Cardiac ventricle fibroblast (primary cell): ENCODE measurements at places on chromosomes 16 and 17. TPM values are rescaled to one million over a fixed set of nuclear protein-coding genes. Genes with fewer than 3 reads are reported as not detected.

MYH8 gene
- not detected in 2 replicates for total RNA-seq

CHD9NB gene
- total RNA-seq = 5.1 and 7.8 TPM in 2 replicates

KRT33A gene
- total RNA-seq = not detected in 2 replicates

CTRB1 gene
- not detected in 2 replicates for total RNA-seq

SLC16A5 gene
- total RNA-seq = 2.8 and 4.2 TPM in 2 replicates

DNAAF1 gene
- not detected in 2 replicates for total RNA-seq

KRT25 gene
- total RNA-seq = not detected in 2 replicates

TNFRSF17 gene
- total RNA-seq = not detected in 2 replicates

IL17C gene
- not detected in 2 replicates for total RNA-seq

NLRC3 gene
- total RNA-seq = 0.19 TPM in 1 of 2 replicates, not detected in the other

NPIPB8 gene
- total RNA-seq = 0.06 TPM in 1 of 2 replicates, not detected in the other

SNRNP25 gene
- total RNA-seq = 16.4 and 20.7 TPM in 2 replicates

DRC3 gene
- total RNA-seq = 0.87 and 2.0 TPM in 2 replicates

PRSS22 gene
- total RNA-seq = not detected in 2 replicates

RNF227 gene
- 1.1 and 2.6 TPM in 2 replicates for total RNA-seq

CES3 gene
- not detected in 2 replicates for total RNA-seq

POLDIP2 gene
- 58.3 and 78.0 TPM in 2 replicates for total RNA-seq

KRT9 gene
- not detected in 2 replicates for total RNA-seq

KRT32 gene
- not detected in 2 replicates for total RNA-seq

ZNF205 gene
- total RNA-seq = 11.3 and 11.6 TPM in 2 replicates

CD300A gene
- total RNA-seq = not detected in 2 replicates

C17orf78 gene
- not detected in 2 replicates for total RNA-seq

MEIOC gene
- total RNA-seq = 0.06 and 0.24 TPM in 2 replicates

CNGB1 gene
- not detected in 2 replicates for total RNA-seq

BBS2 gene
- total RNA-seq = 26.3 and 31.0 TPM in 2 replicates

TAOK2 gene
- total RNA-seq = 32.1 and 33.8 TPM in 2 replicates

IL34 gene
- 0.78 and 4.9 TPM in 2 replicates for total RNA-seq

TPSG1 gene
- total RNA-seq = 0.15 TPM in 1 of 2 replicates, not detected in the other

OR4D1 gene
- total RNA-seq = not detected in 2 replicates

NLE1 gene
- total RNA-seq = 11.6 and 16.2 TPM in 2 replicates

MC1R gene
- 4.4 and 6.1 TPM in 2 replicates for total RNA-seq

CLEC3A gene
- not detected in 2 replicates for total RNA-seq

LITAFD gene
- not detected in 2 replicates for total RNA-seq

ABCA10 gene
- 2.8 TPM in 2 replicates for total RNA-seq

RPA1 gene
- 26.0 and 26.8 TPM in 2 replicates for total RNA-seq

SLFN12 gene
- total RNA-seq = 14.7 and 20.2 TPM in 2 replicates

UTS2R gene
- not detected in 2 replicates for total RNA-seq
